NCI-H2171 treated with DMSO at 0.1 percent for 48 hours (cell line): ENCODE measurements at places on chromosomes 1 and 21.

- DNase-seq = no peak
These were observed 35.8 kb downstream of the NDUFS5 start for GRCh38 chr1:39061951-39062350.

DNA sequence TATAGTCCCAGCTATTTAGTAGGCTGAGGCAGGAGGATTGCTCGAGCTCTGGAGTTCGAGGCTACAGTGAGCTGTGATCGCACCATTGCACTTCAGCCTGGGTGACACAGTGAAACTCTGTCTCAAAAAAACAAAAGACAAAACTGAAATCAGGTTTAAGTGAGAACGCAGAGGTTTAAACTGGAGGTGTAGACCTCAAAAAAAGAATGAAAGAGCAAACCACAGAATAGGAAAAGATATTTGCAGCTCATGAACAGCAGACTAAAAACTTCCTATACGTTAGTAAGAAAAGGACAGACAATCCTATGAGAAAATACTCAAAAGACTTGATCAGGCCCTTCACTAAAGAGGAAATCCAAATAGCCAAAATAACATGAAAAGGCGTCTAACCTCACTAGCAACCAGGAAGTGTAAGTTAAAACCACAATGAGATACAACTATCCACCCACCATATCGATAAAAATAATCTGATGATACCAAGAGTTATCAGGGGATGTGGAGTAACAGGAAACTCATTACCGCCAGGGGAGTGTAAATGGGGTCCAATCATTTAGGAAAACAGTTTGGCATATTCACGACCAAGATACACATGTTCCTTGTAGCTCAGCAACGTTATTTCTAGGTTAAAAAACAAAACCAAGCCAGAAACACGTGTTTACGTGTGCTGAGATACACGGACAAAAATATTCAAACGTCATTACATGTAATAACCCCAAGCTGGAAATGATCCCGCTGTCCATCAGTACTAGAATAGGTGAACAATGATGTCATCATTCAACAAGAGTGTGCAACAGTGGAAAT lies 9.8 kb downstream of the TNFRSF9 start:
- no peak for DNase-seq

DNA sequence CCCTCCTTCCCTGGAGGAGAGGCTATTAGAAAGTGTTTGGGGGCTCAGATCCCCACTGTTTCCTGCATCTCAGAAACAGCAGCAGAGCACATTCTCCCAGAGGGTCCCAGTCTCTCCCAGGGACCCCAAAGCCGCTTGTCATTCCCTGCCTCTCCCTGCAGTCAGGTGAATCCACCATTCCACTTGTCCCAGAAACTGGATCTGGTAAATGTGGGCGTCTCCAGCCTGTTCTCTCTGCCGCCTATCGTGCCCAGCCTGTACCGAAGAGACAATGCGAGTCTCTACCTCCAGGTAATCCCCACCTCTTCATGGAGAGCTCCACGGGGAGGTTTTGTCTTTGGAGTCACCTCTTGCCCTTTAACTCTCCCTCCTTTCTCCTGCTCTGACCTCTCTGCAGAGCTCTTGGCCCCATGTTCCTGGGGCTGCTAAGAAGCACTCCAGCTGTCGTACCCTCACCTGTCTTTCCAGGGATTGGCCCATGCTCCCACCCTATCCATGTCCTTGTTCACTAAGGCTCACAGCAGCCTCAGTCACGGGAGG lies 26.9 kb downstream of the INAVA start:
- no peak for DNase-seq

GRCh38 chr1:159274631-159275030 lies 27.5 kb upstream of the FCER1A start:
- DNase-seq = no peak

DNA sequence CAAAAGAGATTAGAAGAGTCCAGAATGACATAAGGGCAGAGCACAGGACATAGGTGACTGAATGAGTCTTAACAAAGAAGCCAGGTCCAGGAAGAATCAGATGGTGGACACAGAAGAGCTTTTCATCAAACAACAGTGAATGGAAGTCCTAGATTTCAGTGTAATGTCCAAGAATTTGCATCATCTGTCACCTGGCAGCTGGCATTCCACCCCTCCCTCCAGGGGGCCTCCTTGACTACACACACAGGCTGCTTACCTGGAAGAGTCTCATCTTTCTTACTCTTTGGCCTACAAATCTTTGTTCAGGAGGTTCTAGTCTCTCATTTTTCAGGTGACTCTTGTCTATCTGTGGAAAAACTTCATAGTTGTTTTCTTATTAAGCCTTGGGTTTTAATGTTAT lies 36.2 kb downstream of the GORAB start:
- peak; percentile 48 for DNase-seq

DNA sequence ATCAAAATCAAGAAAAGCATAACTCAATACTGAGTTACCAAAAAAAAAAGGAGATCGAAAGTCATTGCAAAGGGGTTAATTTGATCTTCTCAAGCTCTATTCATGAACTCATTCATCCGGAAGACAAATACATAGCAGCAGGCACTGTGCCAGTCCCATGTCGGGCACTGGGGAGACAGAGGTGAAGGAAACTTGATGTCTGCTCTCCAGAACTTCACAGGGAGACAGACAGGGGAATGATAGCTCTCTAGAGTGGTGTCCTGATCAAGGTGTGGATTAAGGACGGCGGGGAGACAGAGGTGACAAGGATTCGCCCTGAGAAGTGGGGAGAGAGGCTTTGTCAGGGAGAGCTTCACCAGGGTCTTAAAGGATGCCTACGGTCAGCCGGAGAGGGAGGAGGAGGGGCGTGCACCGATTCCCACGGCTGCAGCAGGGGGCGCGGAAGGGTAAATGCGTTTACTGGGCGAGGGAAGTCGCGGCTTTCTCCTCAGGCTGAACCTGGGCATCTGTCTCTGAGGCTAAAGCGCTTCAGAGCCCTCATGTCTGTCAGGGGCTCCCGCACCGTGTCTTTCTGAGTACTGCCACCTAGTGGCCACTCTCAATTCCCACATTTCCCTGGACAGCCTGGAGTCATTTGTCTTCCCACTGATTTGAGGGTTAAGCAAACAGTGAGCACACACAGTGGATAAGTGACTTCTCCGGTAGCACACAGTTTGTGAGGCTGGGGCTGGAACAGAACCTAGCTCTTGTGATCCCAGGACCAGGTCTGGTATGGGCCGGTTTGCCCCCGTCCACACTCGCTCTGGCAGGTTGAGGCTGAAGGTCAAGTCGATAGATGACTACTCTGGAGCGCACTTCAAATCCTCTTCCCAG lies 152.8 kb downstream of the TENT5C start:
- DNase-seq = peak; percentile 92

- DNase-seq = no peak
These were observed 18.4 kb upstream of the COL6A2 start for GRCh38 chr21:46079352-46080170.

- no peak for DNase-seq
These were observed 520 bp downstream of the CLIC6 start for GRCh38 chr21:34669149-34669879.

- no peak for DNase-seq
These were observed 19.0 kb upstream of the PRSS38 start for GRCh38 chr1:227796359-227796915.

DNA sequence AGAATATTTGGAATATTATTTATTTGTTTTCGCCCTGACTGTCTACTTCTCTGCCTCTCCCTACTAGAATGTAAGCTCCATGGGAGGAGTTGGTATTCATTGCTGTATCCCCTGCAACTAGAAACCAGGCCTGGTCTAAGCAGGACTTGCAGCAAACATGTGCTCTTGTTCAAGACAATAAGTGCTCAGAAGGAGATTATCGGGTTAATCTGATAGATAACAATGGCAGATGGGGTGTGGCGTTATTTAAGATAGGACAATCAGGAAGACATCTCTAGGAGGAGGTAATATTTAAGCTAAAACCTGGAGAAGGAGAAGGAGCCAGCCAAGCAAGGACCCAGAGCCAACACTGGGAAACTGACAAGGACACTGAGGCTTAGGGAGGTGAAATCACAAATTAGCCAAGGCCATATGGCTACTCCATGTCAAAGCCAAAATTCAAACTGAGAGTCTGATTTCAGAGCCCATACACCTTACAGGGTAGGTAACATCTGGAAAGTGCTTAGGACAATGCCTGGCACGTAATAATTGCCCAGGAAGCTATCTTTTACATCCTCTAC lies 41.5 kb downstream of the STYXL2 start:
- peak; percentile 70 for DNase-seq

DNA sequence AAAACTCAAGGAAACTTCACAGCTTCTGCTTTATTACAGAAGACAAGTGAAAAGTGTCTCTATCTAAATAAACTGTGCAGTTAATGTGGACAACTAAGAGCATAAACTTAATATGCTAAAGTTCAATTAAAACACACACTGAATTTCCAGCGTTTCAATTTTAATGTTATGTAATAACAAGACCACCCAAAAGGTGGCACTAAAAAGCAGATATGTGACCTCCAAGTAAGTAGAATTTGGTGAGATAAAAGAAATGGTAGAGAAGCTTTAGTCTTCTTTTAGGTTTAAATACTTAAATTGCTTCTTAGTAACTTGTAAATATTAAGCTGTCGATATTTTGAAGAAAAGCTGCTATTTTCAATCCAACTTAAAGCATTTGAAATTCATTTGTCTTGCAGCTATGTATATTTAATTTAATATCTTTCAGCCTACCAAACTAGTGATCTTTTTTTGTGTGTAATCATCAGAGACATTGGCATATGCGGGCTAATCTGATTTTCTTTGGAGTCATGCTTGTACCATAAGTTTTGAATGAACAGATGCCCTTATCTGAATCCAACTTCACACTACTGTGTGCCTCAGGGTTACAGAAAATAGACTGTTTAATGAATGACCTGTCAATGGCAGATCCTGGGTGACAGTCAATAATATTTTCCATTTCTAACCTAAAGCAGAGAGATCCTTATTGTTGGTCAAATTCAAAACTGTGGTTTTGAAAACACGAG lies 36.5 kb upstream of the ADAMTS1 start:
- peak; percentile 24 for DNase-seq

DNA sequence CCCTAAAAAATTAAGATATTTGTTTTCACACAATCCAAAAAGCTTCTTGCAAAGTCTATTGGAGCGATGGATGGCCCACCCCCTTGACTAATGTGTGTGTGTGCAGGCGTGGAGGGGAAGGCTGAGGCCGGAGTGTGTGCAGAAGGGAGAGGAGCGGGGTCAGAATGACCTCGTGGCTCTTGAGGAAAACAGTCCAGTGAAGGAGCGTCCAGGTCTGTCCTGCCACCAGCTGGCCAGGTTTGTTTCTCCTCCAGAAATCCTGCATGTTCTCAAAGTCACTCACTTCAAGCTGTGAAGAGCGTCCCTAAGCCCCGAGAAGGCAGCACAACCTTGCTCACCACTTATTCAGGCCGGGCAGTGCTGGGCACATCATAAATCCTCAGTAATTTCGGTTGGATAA lies 69.5 kb upstream of the SSX2IP start:
- no peak for DNase-seq

- DNase-seq = peak; percentile 50
These were observed 9.1 kb upstream of the LCE2D start for GRCh38 chr1:152654110-152654509.

GRCh38 chr1:186299570-186299969 lies 75.5 kb downstream of the TPR start:
- DNase-seq = no peak

DNA sequence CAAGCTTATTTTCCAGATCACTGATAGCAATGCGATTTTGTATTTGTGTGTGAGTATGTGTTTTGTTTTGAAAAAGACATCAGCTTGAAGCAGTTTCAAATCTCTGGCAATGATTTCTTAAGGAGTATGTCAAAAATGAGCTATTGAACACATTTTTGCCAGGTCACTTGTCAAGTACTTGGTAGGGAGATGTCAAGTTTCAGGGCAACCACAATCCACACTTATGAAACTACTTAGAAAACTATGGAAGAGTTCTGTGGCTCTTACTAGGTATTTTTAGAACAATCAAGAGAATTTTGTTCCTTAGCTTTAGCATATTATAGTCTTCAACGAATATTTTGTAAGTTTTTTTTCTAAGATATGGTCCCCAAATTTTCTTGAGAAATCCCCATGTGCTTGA lies 318.8 kb upstream of the ZRANB2 start:
- DNase-seq = no peak

DNA sequence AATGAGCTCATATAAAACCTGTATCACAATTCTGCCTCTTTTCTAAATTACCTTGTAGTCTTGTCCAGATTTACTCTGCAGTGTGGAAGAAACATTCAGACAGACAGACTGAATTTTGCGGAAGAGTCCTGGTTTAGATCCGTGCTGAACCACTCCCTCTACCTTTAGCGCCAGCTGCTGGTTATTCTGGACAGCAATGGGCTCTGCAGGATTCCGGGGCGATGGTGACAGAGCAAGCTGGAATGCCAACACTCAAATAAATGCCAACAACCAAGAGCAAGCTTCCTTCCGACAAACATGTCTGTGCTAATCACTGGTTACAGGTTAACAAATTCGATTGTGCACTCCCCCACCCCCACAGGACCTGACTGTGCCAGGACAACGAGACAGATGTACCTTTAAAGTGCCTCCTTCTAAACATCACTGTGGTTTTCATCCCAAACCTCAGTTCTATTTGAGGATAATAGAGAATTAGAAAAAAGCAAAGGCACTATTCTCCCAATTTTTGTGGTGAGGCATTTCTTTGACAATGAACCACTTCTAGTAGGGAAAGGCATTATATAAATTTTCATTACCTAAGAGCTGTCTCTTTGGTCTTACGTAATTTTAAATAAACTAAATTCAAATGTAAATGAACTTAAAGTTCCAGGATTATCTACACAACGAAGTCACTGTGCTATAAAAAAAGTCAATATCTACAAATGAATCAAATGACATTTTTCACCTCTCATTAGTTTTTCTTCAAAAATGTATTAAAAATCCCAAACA lies 90.4 kb downstream of the INTS7 start:
- DNase-seq = no peak

DNA sequence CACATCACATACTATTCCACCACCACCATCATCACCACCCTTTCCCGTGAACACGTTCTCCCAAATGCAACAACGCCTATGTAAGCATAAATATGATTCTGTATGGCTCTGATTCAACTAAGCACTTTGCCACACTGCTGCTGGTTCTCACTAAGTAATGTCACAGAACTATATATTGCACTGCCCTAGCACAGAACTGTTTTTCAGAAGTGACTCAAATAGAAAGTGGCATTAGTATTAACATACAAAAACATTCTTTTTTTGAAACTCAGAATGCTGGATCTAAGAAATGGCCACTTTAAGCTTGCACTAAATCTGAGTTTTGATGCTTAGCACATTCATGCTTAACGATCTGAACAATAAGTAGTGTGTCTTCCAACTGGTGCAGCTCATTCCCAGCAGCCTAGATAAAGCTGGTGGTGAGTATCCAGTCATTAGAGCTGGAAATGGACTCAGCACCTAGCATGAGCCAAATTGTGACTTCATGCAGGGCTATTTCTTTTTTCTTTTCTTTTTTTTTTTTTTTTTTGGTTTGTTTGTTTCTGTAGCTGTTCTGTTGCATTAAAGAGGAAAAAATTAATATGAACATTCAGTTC lies 46.2 kb upstream of the ZC3H11B start:
- DNase-seq = peak; percentile 32
